ENCODE measurements at places on chromosomes 2 and 18.

- DNase-seq: no peak
These were observed 40.5 kb upstream of the ITPRID2 start for GRCh38 chr2:181850936-181851560.

DNA sequence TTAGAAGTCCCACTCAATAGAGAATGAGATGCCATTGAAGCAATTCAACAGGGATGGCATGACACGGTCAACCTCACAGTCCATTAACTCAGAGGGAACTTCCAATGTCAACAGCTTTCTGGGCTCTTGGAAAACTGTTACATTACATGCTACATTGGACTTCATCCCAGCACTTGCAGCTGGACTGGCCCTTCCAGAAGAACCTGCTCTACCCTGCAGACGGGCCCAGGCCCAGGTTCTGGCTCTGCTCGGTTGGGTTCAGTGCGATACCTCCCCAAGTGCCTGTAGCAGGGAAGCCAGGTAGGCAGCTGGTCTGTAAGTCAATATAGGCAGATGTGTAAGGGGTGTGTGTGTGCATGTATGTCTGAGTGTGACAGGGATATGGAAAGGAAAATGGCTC, 12.9 kb downstream of the LAMA1 start:
- no peak for DNase-seq

DNA sequence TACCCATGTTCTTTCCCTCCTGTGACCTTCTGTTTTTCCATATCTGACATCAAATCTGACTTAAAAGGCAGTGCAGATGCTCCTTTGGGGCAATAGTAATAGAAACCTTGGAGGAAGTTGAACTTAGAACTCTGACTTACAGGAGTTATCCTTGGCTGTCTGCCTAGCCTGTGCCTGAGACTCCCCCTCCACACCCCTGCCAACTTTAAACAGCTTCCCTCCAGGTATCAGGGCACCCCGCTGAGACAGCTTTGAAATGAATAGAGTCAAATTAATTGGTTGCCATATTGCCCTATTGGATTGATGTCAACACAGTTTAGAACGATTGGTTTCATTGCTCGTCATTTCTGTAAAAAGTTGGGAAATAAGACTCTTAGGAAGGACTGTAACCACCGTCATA, 322.0 kb downstream of the PRKCE start:
- no peak for DNase-seq

- no peak for DNase-seq
These were observed 282.9 kb upstream of the REV1 start for GRCh38 chr2:99772591-99773331.

GRCh38 chr18:74742573-74743243, 145.0 kb downstream of the ZNF407 start:
- no peak for DNase-seq

DNA sequence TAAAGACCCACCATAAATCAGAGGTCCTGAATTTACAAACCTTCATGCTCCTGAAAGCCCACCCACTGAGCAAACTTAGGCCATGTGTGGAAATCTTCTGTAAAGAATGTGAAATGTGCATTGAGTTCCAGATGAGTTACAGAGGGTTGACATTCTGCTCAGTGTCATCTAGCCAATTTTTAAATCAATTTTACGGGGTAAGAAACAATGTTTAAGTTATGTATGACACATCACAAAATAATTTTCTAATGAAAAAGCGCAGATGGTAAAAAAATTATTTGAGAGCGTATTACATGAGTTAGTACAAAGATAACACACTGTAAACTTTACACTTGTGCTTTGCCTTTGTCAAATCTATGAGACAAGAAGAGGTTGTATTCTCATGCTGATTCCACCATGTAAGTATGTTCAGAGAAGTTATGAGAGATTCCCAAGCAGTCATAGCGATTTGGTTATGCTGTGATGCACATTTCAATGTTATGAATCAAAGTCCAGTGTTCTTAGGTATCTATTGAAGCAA, 446.3 kb downstream of the ADCYAP1 start:
- DNase-seq: no peak

DNA sequence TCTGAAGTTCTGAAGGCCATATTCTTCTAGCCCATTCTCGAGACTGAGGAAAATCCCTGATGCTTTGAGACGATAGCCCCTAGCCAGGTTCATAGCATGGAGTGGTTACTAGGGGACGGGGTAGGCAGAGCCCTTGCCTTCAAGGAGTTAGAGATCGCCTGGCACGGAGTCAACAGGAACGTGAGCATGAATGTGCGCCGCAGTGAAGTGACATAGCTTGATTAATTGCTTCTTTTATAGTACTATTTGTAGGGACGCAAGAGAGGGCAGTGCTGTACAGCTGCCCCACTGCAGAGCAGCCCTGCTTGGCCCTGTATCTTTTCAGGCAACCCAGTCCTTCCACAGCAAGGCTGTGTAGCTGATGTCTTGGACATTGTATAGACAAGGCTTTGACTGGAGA, 26.2 kb downstream of the HRH4 start:
- no peak for DNase-seq

DNA sequence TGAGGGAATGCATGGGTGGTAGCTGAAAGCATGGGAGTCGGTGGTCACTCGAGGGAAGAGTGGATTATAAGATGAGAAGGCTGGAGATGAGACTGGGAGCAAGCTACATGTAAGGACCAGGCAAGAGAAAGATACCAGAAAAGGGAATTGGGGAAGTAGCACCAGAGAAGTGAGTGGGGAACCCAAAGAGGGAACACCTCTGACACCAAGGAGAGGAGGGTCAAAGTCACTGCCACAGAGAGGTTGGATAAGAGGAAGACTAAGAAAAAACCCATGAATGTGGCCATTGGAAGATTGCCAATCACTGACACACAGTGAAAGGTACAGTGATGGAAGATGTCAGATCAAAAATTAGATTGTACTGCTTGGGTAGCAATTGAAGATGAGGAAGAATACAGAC, 473.9 kb downstream of the BCL11A start:
- DNase-seq: no peak

GRCh38 chr2:159933727-159934049, 128.7 kb downstream of the PLA2R1 start:
- no peak for DNase-seq

DNA sequence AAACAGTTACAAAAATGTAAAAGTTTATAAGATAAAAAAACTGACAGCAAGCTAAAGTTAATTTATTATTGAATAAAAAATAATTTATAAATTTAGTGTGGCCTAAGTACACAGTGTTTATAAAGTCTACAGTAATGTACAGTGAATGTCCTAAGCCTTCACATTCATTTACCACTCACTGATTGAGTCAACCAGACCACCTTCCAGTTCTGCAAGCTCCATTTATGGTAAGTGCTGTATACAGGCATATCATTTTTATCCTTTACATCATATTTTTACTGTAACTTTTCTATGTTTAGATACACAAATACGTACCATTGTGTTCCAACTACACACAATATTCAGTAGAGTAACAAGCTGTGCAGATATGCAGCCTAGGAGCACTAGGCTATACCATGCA, 184.2 kb upstream of the LRATD1 start:
- no peak for DNase-seq

- no peak for DNase-seq
These were observed 333.5 kb downstream of the IRS1 start for GRCh38 chr2:226466124-226466523.

- DNase-seq: no peak
These were observed 55.1 kb upstream of the LDAH start for GRCh38 chr2:20877960-20878359.

DNA sequence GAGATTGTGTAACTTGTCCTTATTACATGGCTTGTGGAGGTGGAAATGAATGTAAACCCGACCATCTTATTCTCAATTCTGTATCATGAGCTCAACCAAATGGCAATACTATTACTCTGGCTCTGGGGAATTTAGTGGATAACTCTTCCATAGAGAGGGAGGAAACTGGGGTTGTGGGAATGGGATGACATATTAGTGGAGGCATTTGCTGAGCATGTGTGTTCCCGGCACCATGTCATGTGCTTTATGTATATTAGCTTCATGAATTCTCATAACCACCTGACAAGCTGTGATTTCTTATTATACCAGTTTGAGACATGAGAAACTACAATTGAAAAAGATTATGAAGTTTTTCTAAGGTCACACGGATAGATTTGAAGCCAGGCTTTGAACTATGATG, 112.8 kb upstream of the TMEFF2 start:
- DNase-seq: no peak

DNA sequence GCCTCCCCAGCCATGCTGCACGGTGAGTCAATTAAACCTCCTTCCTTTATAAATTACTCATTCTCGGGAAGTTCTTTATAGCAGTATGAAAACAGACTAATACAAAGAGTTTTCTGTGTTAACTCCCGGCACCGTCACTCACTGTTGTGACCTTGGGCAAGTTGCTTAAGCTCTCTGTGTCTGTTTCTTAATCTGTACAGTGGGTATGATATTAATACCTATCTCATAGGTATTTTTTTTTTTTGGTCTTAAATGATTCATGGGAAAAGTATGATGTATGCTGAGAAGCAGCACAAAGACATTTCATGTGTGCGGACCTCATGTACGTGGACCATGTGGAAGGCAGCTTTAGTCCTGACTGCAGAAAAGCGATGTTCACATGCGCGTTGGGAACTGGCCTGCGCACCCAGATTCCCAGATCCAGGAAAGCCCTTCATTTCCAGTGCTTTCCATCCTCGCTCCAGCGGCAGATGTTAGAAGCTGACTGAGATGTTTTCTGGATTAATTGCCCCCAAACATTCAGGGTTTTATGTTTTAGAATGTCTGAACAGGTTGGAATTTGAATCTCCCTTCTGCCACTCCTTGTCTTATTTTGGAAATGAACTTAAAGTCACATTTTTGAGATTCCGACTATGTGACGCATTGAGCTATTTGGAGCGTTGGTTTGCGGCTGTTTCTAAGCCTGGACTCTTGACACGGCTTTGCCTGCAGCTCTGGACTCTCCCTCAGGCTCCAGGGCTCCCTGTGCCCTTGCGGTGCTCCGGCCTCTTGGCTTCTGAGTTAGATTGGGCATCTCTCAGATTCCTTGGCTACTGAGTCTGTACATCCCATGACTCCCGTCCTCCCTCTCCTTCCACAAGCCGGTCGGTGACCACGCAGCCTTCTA, 61.4 kb downstream of the SLC4A3 start:
- DNase-seq: no peak

DNA sequence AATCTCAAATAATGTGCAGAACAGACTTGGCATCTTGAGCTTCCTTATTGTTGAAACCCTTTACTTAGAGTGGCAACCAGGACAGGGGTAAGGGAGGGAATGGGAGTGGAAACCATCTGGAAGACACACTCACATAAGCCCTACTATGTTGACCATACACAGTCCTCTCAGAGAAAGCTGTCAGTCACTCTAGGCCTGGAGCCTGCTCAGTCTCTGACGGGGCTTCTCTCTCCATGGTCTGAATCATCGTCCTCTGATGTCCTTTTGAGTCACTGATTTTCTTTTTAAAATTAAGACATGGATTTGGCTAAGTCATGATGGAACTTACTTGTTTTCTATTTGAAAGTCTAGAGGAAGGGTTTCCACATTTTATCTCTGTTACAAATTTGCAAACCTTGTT, 74.0 kb downstream of the MYO1B start:
- no peak for DNase-seq

DNA sequence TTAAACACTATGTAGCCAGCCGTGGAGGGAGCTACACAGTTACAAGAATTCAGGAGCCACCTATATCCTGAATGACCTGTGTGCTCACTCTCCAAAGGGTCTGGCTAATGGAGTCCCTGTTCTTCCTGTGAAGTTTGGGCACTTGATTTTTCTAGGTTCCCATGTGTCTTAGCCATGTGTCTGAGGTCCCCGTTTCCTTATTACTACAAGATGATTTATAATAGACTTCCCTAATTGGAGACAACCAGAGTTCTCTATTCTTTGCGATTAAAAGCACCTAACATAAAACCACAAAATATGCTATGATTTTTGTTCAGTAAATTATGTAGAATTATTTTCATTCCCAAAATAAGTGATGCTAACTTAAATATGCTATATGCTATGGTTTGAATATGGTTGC, 83.4 kb downstream of the PDK1 start:
- no peak for DNase-seq

DNA sequence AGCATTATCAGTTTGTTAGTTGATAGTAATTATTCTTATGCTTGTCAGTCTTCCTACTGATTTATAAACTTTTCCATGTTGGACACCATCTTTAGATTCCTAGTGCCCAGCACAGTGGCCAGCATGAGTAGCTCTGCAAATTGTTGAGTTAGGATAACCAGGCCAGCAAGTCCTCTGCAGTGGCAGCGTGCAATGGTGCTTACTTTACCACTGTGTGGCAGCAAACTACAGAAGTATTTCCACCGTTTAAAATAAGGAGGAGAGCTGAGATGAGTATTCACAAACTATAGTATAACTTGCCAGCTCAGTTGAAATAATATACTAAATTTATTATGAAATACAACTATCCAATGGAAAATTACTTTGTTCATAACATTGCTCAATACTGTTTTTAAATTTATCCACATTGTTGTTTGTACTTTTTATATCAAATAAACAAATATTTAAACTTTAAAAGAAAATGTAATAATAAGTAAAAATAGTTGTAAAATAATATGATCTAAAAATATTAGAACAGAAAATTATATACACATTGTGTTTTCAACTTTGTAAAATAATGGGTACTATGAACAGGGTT, 9.3 kb upstream of the THADA start:
- DNase-seq: no peak

DNA sequence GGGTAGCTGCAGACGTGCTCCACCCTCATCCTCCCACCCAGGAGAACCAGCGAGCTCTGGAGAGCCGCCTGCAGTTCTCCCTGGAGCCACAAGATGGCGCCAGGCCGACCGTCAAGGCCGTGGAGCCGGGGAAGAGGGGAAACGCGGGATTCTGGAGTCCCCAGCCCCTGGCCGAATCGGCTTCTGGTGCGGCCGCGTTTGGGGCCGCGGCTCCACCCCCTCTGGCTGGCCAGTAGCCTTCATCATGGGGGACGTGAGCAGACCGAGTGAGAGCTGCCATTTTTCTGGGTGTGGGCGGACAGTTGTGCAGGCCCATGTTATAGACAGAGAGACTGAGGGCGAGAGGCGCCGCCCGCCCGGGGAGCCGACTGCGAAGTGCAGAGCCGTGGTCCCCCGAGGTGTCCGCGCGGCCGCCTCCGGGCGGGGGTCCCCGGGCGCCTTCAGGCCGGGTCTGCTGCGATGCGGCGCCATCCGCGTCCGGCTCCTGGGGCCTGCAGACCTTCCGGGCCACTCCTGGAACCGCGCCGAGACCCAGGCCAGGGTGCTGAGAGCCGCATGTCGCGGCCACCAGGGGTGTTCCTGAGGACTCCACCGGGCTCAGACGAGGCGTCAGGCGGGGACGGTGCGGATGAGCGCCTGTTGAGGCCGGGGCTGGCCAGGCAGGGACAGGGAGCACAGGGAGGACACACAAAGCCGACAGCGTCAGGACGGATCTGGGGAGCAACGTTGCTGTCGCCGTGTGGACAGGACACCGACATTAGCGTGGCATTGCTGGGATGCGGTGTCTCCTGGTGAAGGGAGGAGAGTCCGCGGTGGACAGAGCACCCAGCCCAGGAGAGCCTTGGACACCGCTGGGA, 418.2 kb upstream of the HS6ST1 start:
- DNase-seq: no peak
